Uterus (tissue), 4 donors: ENCODE measurements at places on chromosomes 13 and 19. TPM values are rescaled to one million over a fixed set of nuclear protein-coding genes. Genes with fewer than 3 reads are reported as not detected.

Gene GRK1
- total RNA-seq: 0.07 TPM

Gene LRRC25
- total RNA-seq: 0.51 TPM

Gene CBY2
- not detected for total RNA-seq

Gene CEBPA
- 5.3 TPM for total RNA-seq

Gene MATK
- 1.0 TPM for total RNA-seq

GRCh38 chr13:24450530-24450929, 62.0 kb downstream of the PARP4 start:
- no peaks in the 10 kb centered on the region for H3K27me3 ChIP-seq
- no peaks in the 10 kb centered on the region for H3K4me1 ChIP-seq
- no peak for DNase-seq
- H3K27ac ChIP-seq: no peak overlapping the region
- H3K36me3 ChIP-seq: no peaks in the 10 kb centered on the region

DNA sequence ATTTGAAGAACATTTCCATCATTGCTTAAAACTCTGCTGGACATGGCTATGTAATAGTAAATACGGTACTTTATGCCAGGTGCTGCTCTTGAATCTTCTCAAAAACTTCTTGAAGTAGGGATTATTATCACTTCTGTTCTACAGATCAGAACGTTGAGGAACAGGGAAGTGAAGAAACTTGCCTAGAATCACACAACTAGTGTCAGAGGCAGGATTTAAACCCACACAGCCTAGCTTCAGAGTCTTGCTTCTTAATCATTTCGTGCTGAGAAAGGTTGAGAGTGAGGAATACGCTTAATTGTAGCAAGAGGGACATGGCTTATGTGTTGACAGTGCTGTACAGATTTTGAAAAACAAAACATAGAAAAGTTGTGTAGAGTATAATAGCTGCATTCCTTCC, 13.5 kb downstream of the TM9SF2 start:
- no peaks in the 10 kb centered on the region for H3K4me1 ChIP-seq
- no peak for DNase-seq
- no peak overlapping the region for H3K27ac ChIP-seq
- H3K36me3 ChIP-seq: no peaks in the 10 kb centered on the region
- no peak overlapping the region for H3K4me3 ChIP-seq

- peak overlapping the region; percentile 48 for H3K4me3 ChIP-seq
- H3K36me3 ChIP-seq: no peaks in the 10 kb centered on the region
- H3K4me1 ChIP-seq: no peaks in the 10 kb centered on the region
- no peak for DNase-seq
- H3K27me3 ChIP-seq: no peaks in the 10 kb centered on the region
- H3K27ac ChIP-seq: no peak overlapping the region
Observed at GRCh38 chr19:56837004-56837403, 3.5 kb downstream of the PEG3 start.

GRCh38 chr13:67117010-67117550, 113.1 kb downstream of the PCDH9 start:
- H3K36me3 ChIP-seq: no peaks in the 10 kb centered on the region
- no peak overlapping the region for H3K4me3 ChIP-seq
- no peaks in the 10 kb centered on the region for H3K27me3 ChIP-seq
- H3K4me1 ChIP-seq: no peaks in the 10 kb centered on the region
- no peak for DNase-seq

GRCh38 chr19:28443361-28443760, 769.6 kb downstream of the UQCRFS1 start:
- no peak overlapping the region for H3K4me3 ChIP-seq
- no peaks in the 10 kb centered on the region for H3K4me1 ChIP-seq
- DNase-seq: no peak
- no peaks in the 10 kb centered on the region for H3K36me3 ChIP-seq
- no peaks in the 10 kb centered on the region for H3K27me3 ChIP-seq

- H3K27me3 ChIP-seq: no peaks in the 10 kb centered on the region
- H3K27ac ChIP-seq: no peak overlapping the region
- no peak for DNase-seq
- no peak overlapping the region for H3K4me3 ChIP-seq
- no peaks in the 10 kb centered on the region for H3K4me1 ChIP-seq
- no peaks in the 10 kb centered on the region for H3K36me3 ChIP-seq
Observed at GRCh38 chr13:67353941-67354340, 123.8 kb upstream of the PCDH9 start.

GRCh38 chr19:45641274-45642105, 2.3 kb upstream of the EML2 start:
- peak overlapping the region; percentile 13 for H3K4me3 ChIP-seq
- no peaks in the 10 kb centered on the region for H3K36me3 ChIP-seq
- H3K4me1 ChIP-seq: no peaks in the 10 kb centered on the region
- peak overlapping the region; percentile 70 for H3K27ac ChIP-seq
- peak; percentile 57 for DNase-seq

DNA sequence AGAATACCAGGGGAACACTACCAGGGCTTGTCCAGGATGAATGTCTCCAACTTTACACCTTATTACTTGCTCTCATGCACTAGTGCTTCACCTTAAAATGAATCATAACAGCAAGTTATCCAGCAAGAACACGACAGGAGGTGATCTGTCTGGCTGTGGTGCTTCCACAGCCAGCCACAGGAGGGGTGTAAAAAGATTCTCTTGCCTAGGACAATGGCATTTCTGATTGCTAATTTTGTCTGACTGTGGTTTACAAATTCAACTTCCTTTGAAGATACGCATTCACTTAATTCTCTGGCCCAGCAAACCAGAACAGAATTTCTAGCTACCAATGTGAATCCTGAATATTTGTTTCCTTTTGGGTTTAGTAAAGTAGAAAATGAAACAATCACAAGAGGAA, 23.1 kb upstream of the COG3 start:
- no peak for DNase-seq
- H3K36me3 ChIP-seq: no peaks in the 10 kb centered on the region
- no peaks in the 10 kb centered on the region for H3K4me1 ChIP-seq
- no peak overlapping the region for H3K4me3 ChIP-seq
- H3K27me3 ChIP-seq: no peaks in the 10 kb centered on the region
- H3K27ac ChIP-seq: no peak overlapping the region

GRCh38 chr13:25300861-25301346, 521 bp upstream of the NUP58 start:
- peak overlapping the region; percentile 65 for H3K4me3 ChIP-seq
- no peaks in the 10 kb centered on the region for H3K36me3 ChIP-seq
- no peaks in the 10 kb centered on the region for H3K27me3 ChIP-seq
- H3K27ac ChIP-seq: peak overlapping the region; percentile 92
- H3K4me1 ChIP-seq: no peaks in the 10 kb centered on the region

- H3K36me3 ChIP-seq: no peaks in the 10 kb centered on the region
- H3K4me3 ChIP-seq: peak overlapping the region; percentile 93
- H3K4me1 ChIP-seq: no peaks in the 10 kb centered on the region
- peak overlapping the region; percentile 81 for H3K27ac ChIP-seq
- H3K27me3 ChIP-seq: no peaks in the 10 kb centered on the region
Observed at GRCh38 chr19:49084206-49085019, 838 bp upstream of the SNRNP70 start.

GRCh38 chr19:23787106-23787505, 28.4 kb upstream of the ZNF681 start:
- no peaks in the 10 kb centered on the region for H3K4me1 ChIP-seq
- H3K27me3 ChIP-seq: no peaks in the 10 kb centered on the region
- H3K27ac ChIP-seq: no peak overlapping the region

DNA sequence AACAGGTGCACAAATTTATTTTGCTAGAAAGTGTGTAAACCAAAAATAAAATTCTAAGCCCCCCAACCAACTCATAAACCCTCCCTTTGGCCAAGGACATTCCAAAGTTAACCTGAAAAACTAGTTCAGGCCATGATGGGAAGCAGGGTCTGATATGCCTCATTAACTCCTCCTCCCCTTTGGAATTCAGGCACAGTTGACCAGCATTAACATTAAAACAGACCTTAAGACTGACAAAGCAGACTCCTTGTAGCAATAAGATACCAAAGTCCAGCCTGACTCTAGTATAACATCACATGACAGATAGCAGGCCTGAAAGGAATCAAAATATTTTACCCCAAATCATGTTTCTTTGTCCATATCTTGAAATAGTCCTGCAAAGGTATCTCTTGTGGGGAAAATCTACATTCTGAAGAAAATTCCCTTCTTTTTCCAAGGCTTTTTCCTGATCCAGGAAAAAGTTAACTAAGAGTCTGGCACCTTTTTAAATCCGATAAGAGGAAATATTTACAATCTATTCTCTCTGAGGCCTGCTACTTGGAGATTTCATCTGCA, 19.7 kb downstream of the NEK5 start:
- H3K4me3 ChIP-seq: no peak overlapping the region
- H3K36me3 ChIP-seq: no peaks in the 10 kb centered on the region
- H3K27me3 ChIP-seq: no peaks in the 10 kb centered on the region
- no peak overlapping the region for H3K27ac ChIP-seq

- H3K27ac ChIP-seq: no peak overlapping the region
- no peak overlapping the region for H3K4me3 ChIP-seq
- H3K27me3 ChIP-seq: no peaks in the 10 kb centered on the region
- no peaks in the 10 kb centered on the region for H3K4me1 ChIP-seq
- no peaks in the 10 kb centered on the region for H3K36me3 ChIP-seq
Observed at GRCh38 chr13:91621963-91622362, 223.5 kb downstream of the GPC5 start.
